Renal cortex interstitium (tissue), 15 donors: ENCODE measurements at places on chromosomes 3 and 15.

GRCh38 chr3:182414586-182414985 lies 378.7 kb upstream of the ATP11B start:
- DNase-seq: no peak

DNA sequence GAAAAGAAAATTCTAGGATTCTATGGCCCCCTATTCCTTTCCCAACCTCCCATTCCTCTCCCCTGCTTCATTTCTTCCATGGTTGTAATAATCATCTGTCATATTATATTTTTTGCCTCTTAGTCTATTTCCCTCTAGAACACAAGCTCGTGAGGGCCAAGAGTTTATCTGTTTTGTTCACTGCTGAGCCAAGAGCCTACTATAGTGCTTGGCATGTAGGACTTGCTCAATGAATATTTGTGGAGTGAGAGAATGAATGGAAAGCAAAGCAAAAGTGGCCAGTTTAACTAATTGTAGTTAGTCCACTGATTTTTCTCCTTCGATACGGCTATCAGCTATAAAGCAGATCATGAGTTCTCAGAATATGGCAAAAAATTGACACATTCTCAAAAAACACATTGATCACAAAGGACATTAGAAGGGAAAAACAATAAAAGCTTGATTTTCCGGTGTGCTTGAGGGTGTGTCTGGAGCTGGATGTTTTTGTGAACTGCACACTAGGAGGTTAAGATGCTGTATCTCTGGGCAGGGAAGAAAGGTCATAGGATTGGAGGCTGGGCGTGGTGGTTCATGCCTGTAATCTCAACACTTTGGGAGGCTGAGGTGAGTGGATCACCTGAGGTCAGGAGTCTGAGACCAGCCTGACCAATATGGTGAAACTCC lies 25.0 kb upstream of the CTSH start:
- DNase-seq: no peak

GRCh38 chr3:177569875-177570657 lies 372.8 kb upstream of the TBL1XR1 start:
- DNase-seq: no peak

GRCh38 chr15:92682741-92683510 lies 27.4 kb upstream of the FAM174B start:
- no peak for DNase-seq
